T-helper 2 cell treated with Interferon-gamma antibody and Interleukin-4, amounts not matched to agents 5 μg/mL and 100 μg/mL, for 36 hours (primary cell): ENCODE measurements at places on chromosomes 7 and 10.

GRCh38 chr7:6532516-6532915 lies 18.7 kb downstream of the GRID2IP start:
- no peak overlapping the region for H3K27ac ChIP-seq
- no peak for DNase-seq
- H3K27me3 ChIP-seq, result peaks cover 24% of the 10 kb centered on the region

- H3K36me3 ChIP-seq, result peaks cover 74% of the 10 kb centered on the region
- H3K27me3 ChIP-seq, result no peaks in the 10 kb centered on the region
- H3K4me3 ChIP-seq, result peak overlapping the region; percentile 97
These were observed 5.6 kb downstream of the IL2RA start for GRCh38 chr10:6056411-6057135.

GRCh38 chr10:132023092-132023811 lies 41.5 kb upstream of the BNIP3 start:
- peaks cover 29% of the 10 kb centered on the region for H3K27me3 ChIP-seq
- H3K27ac ChIP-seq, result no peak overlapping the region
- peak; percentile 66 for DNase-seq
- H3K36me3 ChIP-seq, result no peaks in the 10 kb centered on the region
- peak overlapping the region; percentile 0 for H3K4me3 ChIP-seq

- no peak for DNase-seq
- H3K4me3 ChIP-seq, result no peak overlapping the region
- peaks cover 15% of the 10 kb centered on the region for H3K27me3 ChIP-seq
- H3K27ac ChIP-seq, result no peak overlapping the region
- no peaks in the 10 kb centered on the region for H3K4me1 ChIP-seq
- no peaks in the 10 kb centered on the region for H3K36me3 ChIP-seq
These were observed 609 bp downstream of the MAT1A start for GRCh38 chr10:80288849-80289248.

- no peak overlapping the region for H3K4me3 ChIP-seq
- H3K27ac ChIP-seq, result no peak overlapping the region
- peaks cover 2% of the 10 kb centered on the region for H3K4me1 ChIP-seq
- DNase-seq, result no peak
- H3K27me3 ChIP-seq, result no peaks in the 10 kb centered on the region
These were observed 21.6 kb downstream of the PTER start for GRCh38 chr10:16458166-16458955.

DNA sequence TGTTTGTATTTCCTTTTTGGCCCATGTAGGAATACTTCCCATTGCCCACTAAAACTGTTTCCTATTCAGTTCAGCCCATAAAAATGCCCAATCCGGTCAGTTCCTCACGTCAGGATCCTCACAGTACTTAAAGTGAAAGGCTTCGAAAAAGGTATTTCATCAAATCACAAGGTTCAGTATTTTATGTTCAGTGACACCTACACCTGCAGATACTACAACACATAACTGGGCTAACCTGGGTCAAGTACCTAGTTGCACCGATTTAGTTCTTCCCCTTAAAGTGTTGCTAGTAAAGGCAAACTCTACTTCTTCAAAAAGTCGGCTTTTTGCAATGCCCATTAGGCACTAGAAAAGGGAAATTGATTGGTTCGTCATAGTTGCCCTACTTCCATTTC lies 1.1 kb downstream of the SNX13 start:
- peaks cover 21% of the 10 kb centered on the region for H3K27me3 ChIP-seq
- peak overlapping the region; percentile 94 for H3K27ac ChIP-seq
- peak overlapping the region; percentile 93 for H3K4me3 ChIP-seq
- no peak for DNase-seq
- H3K4me1 ChIP-seq, result peaks cover 40% of the 10 kb centered on the region

- no peaks in the 10 kb centered on the region for H3K36me3 ChIP-seq
- H3K4me1 ChIP-seq, result peaks cover 22% of the 10 kb centered on the region
- H3K27me3 ChIP-seq, result peaks cover 36% of the 10 kb centered on the region
These were observed 860 bp downstream of the IQUB start for GRCh38 chr7:123533553-123533917.

- H3K27ac ChIP-seq, result no peak overlapping the region
- DNase-seq, result no peak
- no peak overlapping the region for H3K4me3 ChIP-seq
- no peaks in the 10 kb centered on the region for H3K27me3 ChIP-seq
- H3K36me3 ChIP-seq, result no peaks in the 10 kb centered on the region
These were observed 44.1 kb downstream of the HGF start for GRCh38 chr7:81725812-81726127.

DNA sequence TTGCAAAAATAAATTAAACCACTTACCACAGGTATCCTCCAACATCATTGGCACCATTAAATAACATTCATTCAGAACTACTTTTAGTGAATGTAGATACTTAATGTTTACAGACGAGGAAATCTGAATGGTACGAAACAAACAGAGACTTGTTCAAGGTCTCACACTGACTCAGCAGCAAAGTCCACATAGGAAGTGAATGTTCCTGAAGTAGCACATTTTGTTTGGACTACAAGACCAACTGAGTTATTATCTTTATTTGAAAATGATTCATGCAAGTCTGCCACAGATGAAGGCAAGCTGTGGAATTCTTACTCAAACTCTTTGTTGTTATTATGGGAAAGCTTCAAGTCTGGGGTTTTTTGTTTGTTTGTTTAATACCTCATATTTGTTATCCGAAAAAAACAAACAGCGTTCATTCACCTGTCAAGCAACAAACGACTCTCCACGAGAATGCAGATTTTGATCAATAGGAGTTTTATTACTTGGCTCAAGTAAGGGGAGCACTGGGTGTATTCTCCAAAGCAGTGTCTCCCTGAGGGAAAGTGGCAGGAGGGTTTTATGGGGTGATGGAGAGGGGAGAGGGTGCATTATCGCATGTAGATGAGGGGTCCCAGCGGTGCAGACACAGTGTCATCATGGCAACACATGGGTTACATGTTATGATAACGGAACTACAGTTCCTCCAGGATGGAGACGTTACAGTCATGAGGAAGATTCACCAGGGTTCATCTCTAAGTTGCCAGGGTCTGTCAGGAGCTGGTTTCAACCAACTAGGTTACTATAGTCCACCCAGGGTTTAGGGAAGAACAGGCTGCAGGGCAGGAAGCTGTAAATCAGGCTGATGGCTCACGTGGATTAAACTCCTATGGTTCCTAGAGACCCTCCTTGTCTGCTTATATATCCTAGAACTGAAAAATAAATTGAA lies 147.7 kb upstream of the AKR1E2 start:
- no peaks in the 10 kb centered on the region for H3K4me1 ChIP-seq
- no peak for DNase-seq
- no peak overlapping the region for H3K27ac ChIP-seq
- H3K4me3 ChIP-seq, result no peak overlapping the region
- peaks cover 19% of the 10 kb centered on the region for H3K27me3 ChIP-seq

DNA sequence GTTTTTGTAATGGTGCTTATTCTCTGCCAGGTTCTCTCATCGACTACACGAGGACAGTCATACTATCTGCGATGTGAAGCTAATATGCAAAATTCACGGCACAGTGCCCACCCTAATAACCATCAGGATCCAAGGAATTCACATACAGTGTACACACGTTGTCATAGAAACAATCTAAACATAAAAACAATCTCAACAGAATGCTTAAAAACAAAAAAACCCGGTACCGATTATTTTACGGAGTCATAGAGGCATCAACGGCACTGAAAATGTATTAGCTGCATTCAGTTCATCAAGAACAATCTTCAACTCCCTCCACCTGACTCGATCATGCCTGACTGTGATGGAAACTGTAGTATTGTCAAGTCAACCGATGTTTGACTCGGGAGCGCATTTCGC lies 628 bp downstream of the MRPS33 start:
- H3K36me3 ChIP-seq, result peaks cover 8% of the 10 kb centered on the region
- H3K27ac ChIP-seq, result peak overlapping the region; percentile 99
- H3K4me1 ChIP-seq, result peaks cover 20% of the 10 kb centered on the region
- no peak for DNase-seq
- peaks cover 16% of the 10 kb centered on the region for H3K27me3 ChIP-seq

GRCh38 chr10:53130337-53130736 lies 357.8 kb upstream of the MBL2 start:
- H3K4me1 ChIP-seq, result no peaks in the 10 kb centered on the region
- no peak overlapping the region for H3K4me3 ChIP-seq
- no peak for DNase-seq
- H3K27me3 ChIP-seq, result no peaks in the 10 kb centered on the region

DNA sequence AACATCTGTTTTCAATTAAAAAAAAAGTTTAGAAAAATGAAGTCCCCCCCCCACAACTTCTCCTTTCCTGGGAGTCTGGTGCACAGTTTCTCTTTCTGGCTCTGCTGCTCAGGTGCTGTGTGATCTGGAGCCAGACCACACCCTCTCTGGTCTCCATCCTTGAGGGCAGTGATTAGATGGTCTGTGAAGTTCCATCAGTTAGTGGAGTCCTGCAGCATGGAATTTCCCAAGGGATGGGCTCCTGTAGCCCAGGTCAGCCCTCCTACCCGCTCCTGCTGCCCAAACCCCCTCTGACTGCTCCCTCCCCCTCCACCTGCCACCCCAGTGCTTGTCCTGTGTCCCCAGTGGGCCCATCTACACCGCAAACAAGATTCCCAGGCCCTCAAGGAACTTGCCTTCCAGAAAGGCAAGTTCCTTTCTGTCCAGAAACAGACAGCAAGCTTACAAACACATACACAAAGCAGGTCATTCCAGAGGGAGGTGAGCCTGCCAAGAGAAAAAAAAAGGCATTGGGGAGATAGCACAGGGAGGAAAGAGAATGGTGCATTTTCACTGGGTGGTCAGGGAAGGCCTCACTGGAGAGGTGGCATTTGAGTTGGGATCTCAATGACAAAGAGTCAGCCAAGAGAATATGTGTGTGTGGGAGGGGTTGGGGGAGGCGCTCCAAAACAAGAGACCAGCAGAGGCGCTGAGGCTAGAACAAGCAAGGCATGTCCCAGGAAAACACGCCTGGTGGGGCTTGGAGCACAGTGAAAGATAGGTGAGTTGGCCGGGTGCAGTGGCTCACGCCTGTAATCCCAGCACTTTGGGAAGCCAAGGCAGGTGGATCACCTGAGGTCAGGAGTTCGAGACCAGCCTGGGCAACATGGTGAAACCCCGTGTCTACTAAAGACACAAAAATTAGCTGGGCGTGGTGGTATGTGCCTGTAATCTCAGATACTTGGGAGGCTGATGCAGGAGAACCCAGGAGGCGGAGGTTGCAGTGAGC lies 49.5 kb upstream of the SLC29A3 start:
- no peaks in the 10 kb centered on the region for H3K27me3 ChIP-seq

- peaks cover 10% of the 10 kb centered on the region for H3K27me3 ChIP-seq
- no peak overlapping the region for H3K4me3 ChIP-seq
- no peak for DNase-seq
- H3K4me1 ChIP-seq, result peaks cover 9% of the 10 kb centered on the region
- H3K36me3 ChIP-seq, result peaks cover 5% of the 10 kb centered on the region
These were observed 266.6 kb upstream of the NPVF start for GRCh38 chr7:25494896-25495295.

DNA sequence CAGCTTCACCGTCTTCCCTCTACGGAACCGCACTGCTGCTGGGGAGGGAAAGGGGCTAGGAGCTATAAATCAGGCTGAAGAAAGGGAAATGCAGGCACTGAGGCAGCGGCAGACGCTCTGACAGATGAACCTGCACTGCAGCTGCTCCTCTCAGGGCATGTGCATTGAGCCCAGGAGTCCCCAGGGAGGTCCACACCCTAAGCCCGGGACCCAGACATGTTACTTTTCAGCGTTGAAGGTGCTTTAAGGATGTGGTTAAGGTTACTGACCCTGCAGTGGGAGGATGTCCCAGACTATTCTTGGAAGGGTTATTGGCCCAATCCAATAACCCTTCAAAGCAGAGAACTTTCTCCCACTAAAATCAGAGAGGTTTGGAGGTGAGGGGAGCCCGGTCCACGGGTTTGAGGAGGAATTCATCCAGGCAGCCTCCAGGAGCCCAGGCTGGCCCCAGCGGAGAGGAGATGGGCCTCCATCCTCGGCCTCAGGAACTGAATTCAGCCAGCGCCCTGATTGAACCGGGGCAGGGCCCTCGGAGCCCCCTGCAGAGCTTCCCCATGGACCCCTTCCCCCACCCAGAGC lies 75.4 kb downstream of the ADARB2 start:
- no peak for DNase-seq
- H3K4me1 ChIP-seq, result no peaks in the 10 kb centered on the region
- no peak overlapping the region for H3K27ac ChIP-seq

DNA sequence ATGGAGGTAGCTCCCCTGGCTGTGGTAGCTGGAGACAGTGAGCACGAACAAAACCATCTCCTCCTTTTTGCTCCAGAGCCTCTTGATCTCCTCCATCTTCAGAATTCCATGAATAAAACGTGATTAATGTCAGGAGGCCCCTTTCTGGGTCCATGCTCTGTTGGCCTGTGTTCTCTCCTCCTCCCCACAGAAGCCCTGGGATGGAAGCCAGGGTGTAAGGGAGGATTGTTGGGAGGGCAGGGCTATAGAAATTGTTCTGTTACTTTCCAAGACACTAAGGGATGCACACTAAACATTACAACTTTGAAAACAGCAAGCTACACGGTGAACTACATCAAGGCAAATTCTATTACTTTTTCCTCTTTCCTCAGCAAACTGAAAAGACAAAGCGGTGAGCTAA lies 96.3 kb downstream of the RNF216 start:
- peak overlapping the region; percentile 31 for H3K27ac ChIP-seq
- H3K4me3 ChIP-seq, result no peak overlapping the region
- H3K27me3 ChIP-seq, result no peaks in the 10 kb centered on the region
- H3K36me3 ChIP-seq, result peaks cover 26% of the 10 kb centered on the region

- no peak overlapping the region for H3K27ac ChIP-seq
- no peaks in the 10 kb centered on the region for H3K4me1 ChIP-seq
- no peaks in the 10 kb centered on the region for H3K27me3 ChIP-seq
- H3K36me3 ChIP-seq, result no peaks in the 10 kb centered on the region
- DNase-seq, result no peak
- H3K4me3 ChIP-seq, result no peak overlapping the region
These were observed 97.2 kb upstream of the SEMA3A start for GRCh38 chr7:84291756-84292155.

DNA sequence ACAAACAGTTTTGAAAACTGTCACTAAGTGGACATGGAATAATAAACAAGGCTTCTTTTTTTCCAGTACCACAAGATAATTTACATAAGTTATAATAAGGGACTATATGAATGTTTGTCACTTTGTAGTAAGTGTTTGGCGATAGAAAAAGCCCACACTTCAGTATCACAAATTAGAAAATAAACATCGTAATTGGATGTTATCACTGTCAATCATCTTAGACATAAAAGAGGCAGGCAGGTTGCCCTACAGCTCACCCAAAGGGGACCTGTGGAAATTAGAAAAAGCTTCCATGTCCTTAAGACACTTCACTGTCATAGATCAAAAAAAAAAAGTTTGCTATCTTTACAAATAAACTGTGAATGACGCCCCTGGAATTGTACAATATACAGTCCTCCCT lies 3.6 kb upstream of the NOC3L start:
- H3K36me3 ChIP-seq, result peaks cover 2% of the 10 kb centered on the region
- no peak overlapping the region for H3K27ac ChIP-seq
- peaks cover 7% of the 10 kb centered on the region for H3K4me1 ChIP-seq
- no peak for DNase-seq

DNA sequence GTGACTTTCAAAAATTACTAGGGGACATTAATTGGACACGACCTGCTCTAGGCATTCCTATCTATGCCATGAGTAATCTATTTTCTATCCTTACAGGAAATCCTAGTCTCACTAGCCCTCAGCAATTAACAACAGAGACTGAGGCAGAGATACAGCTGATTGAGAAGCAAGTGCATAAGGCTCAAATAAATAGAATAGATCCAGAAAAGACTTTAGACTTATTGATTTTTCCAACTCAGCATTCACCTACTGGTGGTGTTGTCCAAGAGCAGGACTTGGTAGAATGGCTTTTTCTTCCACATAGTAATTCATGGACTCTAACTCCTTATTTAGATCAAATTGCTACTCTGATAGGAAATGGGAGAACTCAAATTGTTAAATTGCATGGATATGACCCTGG lies 148.0 kb downstream of the ZNF33B start:
- no peak overlapping the region for H3K4me3 ChIP-seq
- H3K27me3 ChIP-seq, result no peaks in the 10 kb centered on the region
- DNase-seq, result no peak
- H3K36me3 ChIP-seq, result no peaks in the 10 kb centered on the region
- H3K4me1 ChIP-seq, result no peaks in the 10 kb centered on the region
